Stimulated activated CD8-positive, alpha-beta memory T cell treated with anti-CD3 and anti-CD28 coated beads, Interleukin-12 subunit alpha, Interleukin-12 subunit beta, amount 100 ng/mL, for 4 hours (primary cell): ENCODE measurements at places on chromosomes 5 and 9.
A peak's percentile ranks its signal among the peaks of the same experiment; 100 is the strongest.

GRCh38 chr5:149452665-149453617, 73.8 kb upstream of the IL17B start:
- DNase-seq, result no peak

DNA sequence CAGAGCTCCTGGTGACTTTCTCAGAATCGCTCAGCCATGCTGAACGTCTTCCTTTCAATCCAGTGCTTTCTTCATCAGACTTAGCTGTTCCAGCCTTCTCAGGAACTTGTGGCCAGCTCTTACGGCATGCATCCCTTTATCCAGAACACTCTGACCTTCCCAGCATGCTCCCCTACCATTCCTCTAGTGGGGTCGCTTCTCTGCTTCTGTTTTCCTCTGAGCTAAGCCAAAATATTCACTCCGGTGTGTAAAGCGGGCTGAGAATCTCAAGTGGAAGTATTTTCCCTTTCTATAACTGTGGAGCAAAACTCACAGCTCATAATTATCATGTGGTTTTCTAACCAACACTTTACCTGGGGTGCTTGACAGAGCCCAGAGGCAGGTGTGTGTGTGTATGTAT, 6.2 kb downstream of the DCANP1 start:
- DNase-seq, result no peak

DNA sequence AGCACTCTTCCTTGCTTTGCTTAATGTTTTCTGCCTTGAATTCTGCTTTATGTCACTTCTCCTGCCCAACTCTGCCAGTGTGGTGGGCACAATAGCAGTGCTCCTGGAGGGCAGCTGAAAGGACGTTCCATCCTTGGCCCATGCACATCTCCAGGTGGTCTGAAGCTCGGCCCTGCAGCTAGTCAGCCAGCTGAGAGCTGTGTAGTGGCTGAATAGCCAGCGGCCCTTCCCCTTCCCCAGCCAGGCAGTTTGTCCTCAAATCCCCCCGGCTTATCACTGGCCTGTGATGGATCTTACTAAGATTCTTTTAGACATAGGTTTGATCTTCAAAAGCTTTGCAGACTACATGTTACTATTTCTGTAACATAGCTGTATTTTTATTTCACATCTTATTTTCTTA, 42.7 kb upstream of the ANGPTL2 start:
- DNase-seq, result no peak

DNA sequence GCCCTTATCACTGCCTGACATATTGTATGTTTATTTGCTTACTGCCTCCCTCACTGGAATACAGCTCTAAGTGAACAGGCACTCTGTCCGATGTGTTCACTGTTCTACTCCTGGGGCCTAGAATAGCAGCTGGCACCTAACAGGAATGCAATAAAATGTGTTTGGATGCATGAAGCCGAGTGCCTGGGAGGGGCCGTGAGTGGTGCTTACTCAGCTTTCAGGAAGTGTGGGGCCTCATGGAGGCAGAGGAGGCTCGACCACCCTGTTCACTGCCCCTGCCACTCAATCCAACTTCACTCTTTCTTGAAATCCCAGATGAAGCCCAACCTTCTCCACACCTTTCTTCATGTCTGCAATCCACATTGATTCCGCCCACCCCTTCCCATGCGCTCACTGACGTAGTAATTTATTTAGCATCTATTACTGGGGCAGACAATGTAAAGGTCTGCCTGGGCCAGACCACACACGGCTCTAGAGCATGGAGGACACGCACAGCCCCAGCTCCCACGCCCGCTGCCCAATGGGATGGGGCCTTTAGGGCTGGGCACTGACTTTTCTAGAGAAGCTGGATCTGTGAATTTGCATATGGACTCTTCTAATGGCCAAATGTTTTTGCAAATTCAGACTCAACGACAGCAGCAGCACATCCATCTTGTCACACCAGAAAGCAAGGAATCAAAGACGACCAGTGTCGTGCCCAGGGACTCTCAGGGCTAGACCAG, 21.3 kb downstream of the TBC1D9B start:
- DNase-seq, result no peak

DNA sequence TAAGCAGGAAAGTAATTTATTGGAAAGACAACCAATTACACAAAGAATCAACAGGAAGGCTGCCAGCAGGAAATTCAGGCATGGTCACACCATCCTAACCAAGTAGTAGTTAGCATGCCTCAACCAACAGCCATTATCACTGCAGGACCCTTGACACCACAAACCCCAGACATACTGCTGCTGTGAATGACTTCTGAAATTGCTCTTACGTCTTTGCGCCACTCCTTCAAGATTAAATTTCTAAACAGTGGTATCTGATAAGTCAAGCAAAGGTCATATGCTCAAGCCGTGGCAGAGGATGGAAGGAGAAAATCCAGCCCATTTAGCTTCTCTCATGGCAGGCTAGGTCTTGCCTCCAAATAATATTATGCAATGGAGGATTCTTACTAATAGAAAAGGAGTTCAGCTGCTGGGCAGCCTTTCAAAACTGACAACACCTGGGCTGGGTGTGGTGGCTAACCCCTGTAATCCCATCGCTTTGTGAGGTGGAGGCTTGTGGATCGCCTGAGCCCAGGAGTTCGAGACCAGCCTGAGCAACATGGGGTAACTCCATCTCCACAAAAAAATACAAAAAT, 5.0 kb upstream of the PTGER4 start:
- no peak for DNase-seq

GRCh38 chr5:58366461-58366860, 93.4 kb downstream of the PLK2 start:
- DNase-seq, result no peak

DNA sequence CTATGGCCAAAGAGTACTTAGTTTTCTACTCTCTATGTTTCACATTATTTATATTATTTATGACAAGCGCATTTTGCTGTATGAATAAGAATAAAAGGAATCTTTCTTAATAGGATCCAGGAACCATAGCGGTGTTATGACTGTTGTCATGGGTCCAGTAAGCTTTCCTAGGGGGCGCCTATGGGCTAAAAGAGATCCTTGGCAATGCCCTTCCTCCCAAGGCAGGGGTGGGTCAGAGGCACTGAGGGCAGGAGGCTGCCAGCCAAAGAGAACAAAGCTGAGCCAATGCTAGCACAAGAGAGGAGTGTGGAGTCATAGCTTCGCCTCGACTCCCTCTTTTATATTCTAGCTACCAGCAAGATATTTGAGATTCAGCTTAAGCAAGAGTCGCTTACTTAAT, 98.4 kb upstream of the GNAQ start:
- no peak for DNase-seq

- no peak for DNase-seq
Measured at GRCh38 chr5:100790170-100790665, 112.9 kb downstream of the ST8SIA4 start.

- no peak for DNase-seq
Measured at GRCh38 chr9:98332405-98332831, 77.0 kb upstream of the TBC1D2 start.

GRCh38 chr5:125061726-125062125, 315.3 kb upstream of the ZNF608 start:
- DNase-seq, result no peak

GRCh38 chr5:1468247-1468612, 23.0 kb upstream of the SLC6A3 start:
- DNase-seq, result no peak

DNA sequence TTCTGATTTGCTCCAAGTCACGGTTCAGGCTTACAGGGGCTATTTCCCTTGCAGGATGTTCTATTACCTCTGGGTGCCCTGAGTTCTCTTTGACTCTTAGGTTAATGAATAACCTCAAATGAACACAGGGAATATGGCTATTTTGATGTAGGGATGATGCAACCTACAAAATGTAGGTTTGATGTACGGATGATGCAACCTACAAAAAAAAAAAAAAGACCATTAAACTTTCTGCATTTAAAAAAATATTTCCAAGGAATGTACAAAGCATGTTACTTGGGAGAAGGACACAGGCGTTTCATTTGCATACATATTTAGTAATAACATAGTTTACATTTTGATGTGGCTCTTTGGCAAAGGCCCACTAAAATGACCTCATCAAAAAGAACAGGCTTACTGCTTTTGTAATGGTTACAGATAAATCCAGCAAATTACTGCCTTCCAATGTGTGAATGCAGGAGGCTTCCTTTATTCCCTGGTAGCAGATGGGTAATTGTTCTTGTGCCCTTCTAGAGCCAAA, 36.3 kb downstream of the ZNF474 start:
- no peak for DNase-seq

DNA sequence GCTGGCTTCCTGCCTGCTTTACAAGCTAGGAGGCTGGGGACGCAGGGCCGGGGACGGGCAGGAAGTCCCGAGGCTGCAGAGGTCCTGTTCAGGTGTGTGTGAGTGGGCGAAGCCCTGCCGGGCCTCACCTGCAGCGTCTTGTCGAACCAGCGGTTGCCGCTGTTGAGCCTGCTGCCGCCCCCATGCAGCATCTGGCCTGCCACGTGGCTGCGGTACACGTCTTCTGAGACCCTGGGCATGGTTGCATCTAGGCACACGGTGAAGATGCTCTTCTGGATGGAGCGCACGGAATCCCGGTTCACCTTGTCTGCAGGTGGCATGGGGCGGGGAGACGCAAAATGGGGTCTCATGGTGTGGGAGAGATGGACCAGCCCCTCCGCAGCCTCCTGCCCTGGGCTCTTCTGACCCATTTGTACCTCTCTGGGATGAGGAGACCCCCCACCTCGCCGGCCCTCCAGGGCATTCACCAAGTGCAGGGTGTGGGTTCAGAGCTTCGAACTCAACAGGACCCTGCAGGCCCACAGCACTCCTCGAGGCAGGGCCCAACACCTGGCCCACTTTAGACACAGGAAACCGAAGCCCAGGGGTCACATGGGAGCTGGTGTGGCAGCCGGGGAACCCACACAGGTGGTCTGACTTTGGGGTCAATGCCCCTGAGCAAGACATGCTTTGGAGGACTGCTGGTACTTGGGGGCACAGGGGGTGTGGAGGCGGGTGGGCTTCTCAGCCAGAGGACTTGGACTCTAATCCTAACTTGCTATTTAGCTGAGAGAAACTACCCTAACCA, 10.0 kb downstream of the CRAT start:
- no peak for DNase-seq

GRCh38 chr9:1941989-1942388, 73.2 kb upstream of the SMARCA2 start:
- no peak for DNase-seq

DNA sequence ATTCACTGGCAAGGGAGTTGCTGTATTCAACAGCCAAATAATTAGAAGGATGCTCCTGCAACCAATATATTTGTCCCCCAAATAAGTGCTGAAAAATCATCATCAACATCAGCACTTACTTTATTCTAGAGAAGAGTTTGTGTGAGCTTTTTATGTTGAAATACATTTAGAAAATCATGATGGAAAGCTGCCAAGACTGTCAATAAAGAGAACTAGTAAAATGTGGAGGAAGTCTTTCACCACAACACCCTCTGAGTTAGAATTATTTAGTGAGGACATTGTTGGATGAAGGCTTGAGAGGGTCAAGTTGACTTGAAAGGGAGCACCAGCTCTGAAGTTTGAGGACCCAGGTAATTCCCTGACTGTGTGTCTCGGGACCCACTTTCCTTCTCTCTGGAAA, 100.2 kb upstream of the TBCA start:
- no peak for DNase-seq

- DNase-seq, result no peak
Measured at GRCh38 chr9:26975728-26976707, 19.8 kb downstream of the IFT74 start.

GRCh38 chr9:133944746-133945135, 47.4 kb downstream of the VAV2 start:
- DNase-seq, result no peak

DNA sequence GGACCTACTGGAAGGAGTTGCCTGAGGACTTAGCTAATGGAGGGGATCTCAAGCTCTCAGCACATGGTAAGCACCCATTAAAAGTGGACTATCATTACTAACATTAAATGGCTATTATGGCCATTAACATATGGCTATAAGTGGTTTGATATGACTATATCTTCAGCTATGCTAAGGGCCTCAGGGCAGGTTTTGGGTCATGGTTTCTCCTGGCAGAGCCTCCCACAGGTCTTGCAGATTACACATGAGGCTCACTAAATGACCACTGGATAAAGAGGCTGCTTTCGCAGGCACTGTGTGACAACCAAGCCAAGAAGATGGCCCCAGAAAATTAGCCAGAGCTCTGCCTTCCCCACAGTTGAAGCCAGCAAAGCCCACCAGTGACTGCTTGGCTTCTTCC, 15.4 kb downstream of the CCNJL start:
- DNase-seq, result no peak

GRCh38 chr5:131760793-131761192, 36.0 kb downstream of the FNIP1 start:
- DNase-seq, result no peak

- DNase-seq, result no peak
Measured at GRCh38 chr9:76581731-76582130, 122.7 kb downstream of the GCNT1 start.

DNA sequence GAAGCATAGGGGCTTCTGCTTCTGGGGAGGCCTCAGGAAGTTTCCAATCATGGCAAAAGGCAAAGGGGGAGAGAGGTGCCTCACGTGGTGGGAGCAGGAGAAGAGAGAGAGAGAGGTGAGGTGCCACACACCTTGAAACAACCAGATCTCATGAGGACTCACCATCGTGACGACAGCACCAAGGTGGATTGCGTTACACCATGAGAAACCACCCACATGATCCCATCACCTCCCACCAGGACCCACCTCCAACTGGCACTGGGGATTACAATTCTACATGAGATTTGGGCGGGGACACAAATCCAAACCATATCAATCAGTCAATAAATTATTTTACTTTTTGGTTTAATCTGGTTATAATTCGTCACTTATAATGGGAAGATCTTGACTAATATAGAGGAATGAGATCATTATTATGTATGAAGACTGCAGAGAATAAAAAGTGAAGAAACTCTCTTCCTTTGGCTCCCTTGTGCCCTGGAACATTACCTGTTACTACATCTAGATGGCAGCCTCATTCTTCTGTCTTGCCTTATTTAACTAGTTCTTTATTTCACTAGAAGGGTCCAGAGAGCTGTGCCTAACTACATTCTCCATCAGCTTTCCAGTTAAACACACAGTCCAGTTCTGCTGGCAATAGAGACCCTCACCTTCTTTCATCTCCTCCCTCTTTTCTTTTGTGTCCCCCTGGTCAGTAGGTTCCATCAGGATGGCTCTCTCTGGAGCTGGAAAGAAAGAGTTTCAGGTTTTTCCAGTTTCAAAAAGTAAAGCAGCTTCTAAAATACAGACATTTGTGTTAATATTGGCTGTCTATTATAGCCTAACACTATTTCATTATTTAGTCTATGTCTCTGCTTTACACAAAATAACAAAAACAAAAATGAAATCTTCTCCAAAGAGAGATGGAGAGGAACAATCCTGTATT, 21.7 kb upstream of the SPINK7 start:
- DNase-seq, result no peak

GRCh38 chr9:130264414-130265350, 878 bp upstream of the HMCN2 start:
- no peak for DNase-seq

DNA sequence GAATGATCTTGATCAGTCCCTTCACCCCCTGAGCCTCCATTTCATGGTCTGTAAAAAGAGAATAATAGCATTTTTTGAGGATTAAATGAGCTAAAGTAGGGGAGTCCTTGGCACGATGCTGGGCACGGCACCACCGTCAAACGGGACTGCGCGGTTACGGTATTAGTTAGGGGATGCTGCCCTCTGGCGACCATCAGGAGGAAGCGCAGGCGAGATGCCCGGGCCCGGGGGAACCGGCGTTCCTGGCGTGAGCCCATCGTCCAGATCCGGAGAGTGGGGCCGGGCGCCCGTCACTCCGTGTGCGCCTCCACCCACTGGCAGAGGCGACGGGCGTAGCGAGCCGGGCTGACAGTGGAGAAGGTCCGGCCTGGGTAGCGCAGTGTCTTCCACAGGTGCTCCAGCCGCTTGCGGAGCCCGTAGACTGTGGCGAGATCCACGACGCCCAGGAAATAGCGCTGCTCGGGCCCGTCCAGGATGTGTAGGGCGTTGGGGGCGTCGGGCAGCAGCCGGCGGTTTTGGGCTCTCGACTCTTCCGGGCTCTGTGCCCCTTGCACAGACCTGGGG, 4.8 kb upstream of the ST6GALNAC4 start:
- peak; percentile 56 for DNase-seq
